Activated CD4-positive, alpha-beta T cell treated with anti-CD3 and anti-CD28 coated beads, Interleukin-2, amount 50 U/mL, for 24 hours (primary cell): ENCODE measurements at places on chromosomes 2 and 18.

GRCh38 chr2:128984081-128984480, 665.4 kb upstream of the HS6ST1 start:
- no peak for DNase-seq

- no peak for DNase-seq
Observed at GRCh38 chr2:11286323-11286722, 58.1 kb downstream of the ROCK2 start.

DNA sequence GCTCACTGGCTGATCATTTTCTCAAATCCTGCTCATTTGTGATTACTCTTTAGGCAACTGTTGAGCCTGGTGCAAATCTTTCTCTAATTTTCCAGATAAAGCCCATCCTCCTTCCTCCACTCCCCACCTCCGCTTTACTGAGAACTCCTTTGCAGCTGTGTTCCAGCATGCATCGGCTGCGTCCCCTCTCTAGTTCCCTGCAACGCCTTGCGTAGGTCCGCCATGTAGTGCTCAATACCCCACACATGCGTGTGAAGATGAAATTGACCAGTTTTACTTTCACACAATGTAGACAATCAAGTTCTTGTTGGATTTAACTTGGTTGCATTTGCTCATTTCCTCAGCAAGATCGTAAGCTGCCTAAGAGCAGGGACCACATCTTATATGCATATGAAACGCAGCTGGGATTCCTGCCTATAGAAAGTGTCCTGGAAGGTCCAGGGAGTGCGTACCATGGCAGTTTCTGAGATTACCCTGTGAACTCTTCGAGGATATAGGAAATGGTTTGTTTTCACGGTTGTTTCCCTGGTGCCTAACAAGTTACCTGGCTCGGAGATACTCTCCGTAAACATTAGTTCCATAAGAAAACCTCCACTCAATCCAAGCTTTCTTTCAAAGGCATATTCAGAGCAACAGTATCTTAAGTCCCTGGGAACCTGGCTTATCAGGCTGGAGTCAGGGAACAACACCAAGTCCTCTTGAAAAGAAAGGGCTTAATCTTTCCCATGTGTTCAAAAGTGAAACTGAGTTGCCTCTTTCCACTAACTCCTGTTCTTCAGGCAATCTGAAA, 766.4 kb upstream of the ID2 start:
- no peak for DNase-seq

- no peak for DNase-seq
Observed at GRCh38 chr2:170715932-170716777, 1.0 kb downstream of the SP5 start.

GRCh38 chr2:1915196-1915595, 170.9 kb upstream of the PXDN start:
- no peak for DNase-seq

DNA sequence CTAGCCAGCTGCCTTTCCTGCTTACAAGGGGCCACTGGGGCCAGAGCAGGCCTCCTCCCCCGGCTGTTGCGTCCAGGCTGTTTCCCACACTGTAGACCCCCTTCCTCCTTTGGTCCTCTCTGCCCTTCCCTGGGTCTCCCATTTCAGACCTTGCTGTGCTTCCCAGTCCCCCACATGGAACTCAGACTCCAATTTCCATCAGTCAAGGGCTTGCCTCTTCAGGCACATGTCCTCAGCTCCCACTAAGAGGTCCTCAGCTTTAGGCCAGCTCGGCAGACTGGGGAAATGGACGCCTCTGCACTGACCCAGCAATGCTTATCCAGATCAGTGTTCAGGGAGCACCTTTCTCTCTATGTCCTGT, 98.0 kb upstream of the BZW1 start:
- no peak for DNase-seq

DNA sequence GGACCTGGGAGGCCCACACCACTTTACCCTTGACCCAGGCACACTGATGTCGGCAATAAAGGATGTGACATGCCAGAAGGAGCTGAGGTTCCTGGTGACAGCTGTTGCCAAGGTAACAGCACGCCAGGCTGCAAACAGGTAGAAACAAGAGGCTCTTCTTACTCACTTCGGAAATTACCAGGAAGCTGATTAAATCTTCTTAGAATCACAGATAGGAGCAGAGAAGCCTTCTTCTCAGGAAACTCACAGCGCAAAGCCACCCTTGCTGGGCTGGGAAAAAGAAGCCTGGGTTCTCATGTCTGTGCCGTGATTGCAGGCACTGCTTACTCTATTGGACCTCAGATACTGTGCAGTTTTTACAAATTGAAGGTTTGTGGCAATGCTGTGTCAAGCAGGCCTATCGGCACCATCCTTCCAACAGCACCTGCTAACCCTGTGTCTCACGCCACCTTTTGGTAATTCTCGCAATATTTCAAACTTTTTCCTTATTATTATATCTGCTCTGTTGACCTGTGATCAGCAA, 61.0 kb upstream of the TAF1B start:
- DNase-seq: peak; percentile 34

- DNase-seq: no peak
Observed at GRCh38 chr2:222296311-222296741, 2.5 kb downstream of the PAX3 start.

DNA sequence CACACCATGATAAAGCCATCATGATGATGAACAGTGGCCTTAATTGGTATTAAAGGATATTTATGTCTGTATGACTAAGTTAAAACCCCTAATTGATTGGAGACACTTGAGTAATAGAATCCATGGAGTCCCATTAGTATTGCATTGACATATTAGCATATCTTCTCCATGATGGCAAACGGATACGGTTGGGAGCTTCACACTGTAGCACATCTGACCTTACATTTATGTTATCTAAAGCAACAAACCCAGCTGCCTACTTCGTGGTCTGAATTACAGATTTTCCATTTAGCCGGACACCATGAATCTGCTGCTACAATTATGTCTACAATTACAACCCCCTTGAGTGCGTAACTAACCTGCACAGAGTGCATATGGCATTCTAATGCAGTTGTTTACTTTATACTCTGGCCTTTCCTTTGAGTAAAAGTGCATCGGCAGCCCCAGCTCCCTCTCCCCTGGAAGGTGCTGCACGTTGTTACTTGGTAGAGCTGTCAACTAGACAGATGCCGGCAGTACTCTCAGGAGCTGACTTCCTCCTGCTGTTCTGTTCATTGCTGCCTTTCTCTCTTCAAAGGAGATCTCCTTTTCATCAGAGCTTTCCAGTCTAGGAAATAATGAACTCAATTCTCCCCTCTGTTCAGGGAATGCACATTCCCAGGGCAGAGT, 92.1 kb downstream of the LRRC30 start:
- DNase-seq: no peak

DNA sequence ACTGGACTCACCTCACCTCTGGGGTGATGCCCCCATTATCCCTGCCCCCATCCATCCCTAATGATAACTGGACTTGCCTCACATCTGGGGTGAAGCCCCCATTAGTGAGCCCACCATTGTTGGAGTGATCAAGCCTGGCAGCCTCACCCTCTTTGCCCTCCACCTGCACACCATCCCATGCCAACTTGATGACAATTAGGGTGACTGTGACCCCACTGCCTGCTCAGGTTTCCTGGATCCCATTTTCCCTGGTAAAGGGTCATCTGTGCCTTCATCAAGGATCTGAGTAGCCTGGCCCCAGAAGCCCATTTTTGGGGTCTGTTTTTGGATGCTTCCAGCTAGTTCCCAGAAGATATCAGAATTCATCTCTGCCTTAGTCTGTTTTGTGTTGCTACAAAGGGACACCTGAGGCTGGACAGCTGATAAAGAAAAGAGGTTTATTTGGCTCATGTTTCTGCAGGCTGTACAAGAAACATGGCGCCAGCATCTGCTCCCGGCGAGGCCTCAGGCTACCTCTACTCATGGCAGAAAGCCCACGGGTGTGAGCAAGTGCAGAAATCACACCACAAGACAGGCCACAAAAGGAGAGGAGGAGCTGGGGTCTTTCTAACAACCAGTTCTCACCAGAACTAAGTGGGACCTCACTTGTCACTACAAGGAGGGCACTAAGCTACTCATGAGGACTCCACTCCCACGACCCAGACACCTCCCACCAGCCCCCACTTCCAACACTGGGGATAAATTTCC, 196.4 kb upstream of the TWIST2 start:
- DNase-seq: no peak

GRCh38 chr2:47310801-47311560, 92.0 kb upstream of the MSH2 start:
- no peak for DNase-seq
